Right lobe of liver (tissue), 6 donors: ENCODE measurements at places on chromosomes 1 and 21.

DNA sequence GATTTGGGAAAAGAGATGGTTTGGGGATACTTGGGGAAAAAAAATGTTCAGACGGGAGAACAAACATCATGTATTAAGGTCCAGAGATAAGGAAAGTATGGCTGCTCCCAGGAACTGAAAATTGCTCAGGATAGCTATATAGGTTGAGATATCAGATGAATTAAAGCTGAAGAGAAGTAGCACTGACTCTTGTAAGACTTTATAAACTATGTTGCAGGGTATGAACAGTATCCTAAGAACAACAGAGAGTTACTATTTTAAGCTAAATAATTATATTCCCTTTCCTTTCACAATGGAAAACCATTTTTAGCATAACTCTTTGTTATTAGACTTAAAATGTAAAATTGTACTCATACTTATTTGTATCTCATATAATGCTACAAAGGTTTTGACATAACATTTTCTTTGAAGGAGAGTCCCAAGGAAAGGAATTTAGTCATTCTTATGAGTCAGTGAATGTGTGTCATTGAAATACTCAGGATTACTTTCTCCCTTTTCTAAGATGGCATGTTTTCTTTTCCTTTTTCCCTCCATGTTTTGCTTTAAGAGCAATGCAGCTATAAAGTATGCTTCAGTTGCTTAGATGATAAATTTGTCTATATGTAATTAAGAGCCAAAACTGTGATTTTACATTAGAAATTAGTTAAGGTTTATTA, 139.4 kb upstream of the KIAA1614 start:
- no peak overlapping the region for H3K27ac ChIP-seq
- no peaks in the 10 kb centered on the region for H3K36me3 ChIP-seq
- no peak for DNase-seq
- no peak overlapping the region for H3K4me3 ChIP-seq
- H3K4me1 ChIP-seq: peaks cover 1% of the 10 kb centered on the region

DNA sequence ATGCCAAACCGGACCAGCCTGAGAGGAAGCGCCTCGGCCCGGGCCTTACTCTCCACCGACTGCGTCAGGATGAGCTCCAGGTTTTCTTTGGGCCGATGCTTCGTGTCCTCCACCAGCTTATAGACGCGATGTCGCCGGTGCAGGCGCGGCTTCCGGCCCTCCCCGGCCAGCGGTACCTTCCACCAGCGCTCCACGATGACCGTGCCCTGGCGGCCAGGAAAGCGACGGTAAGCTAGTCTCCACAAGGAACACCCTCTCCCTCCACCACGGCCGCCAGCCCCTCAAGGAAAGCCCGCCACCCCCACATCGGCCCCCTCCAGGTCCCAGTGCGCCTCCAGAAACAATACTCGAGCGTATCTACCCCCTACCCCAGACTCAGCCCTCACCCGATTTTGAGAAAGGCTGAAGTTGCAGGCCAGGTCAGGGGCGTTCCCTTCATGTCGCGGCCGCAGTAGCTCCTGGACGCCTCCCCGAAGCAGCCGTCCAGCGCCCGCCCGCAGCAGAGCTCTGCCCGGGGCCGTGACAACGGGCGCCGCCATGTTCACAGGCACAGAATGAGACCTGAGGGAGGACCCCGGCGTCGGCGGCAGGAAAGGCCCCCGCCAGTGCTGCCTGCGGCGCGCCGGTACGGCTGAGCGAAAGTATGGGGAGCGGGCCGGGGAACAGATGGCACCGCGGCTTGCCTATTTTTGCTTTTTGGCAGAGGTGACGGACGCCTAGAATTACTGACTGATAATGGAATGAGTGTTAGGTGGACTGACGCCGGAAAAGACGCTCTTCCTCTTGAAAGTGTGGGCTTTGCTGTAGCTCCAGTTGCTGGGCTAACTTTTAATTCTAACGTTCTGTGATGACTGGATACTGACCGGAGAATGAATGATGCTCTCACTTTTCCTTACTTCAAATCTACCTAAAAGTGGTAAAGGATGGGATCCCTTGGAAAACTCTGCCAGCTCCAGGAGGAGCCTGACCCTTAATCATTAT, at the start of gene MRPL9:
Gene MRPL9, minus strand, starts transcription at position 556 of the 981 bp plus-strand sequence. Its CDS starts 17 bp downstream, at position 539.
- no peaks in the 10 kb centered on the region for H3K4me1 ChIP-seq
- H3K27me3 ChIP-seq: no peaks in the 10 kb centered on the region
- peak within 1 kb of the TSS; percentile 65 for H3K27ac ChIP-seq
- no peaks in the 10 kb centered on the region for H3K36me3 ChIP-seq

- H3K4me3 ChIP-seq: no peak overlapping the region
- H3K27me3 ChIP-seq: no peaks in the 10 kb centered on the region
Observed at GRCh38 chr1:51329443-51330325, 678 bp downstream of the TTC39A start.

- H3K27me3 ChIP-seq: no peaks in the 10 kb centered on the region
- DNase-seq: peak; percentile 94
- H3K4me1 ChIP-seq: peaks cover 10% of the 10 kb centered on the region
- H3K4me3 ChIP-seq: no peak overlapping the region
- no peaks in the 10 kb centered on the region for H3K36me3 ChIP-seq
- peak overlapping the region; percentile 70 for H3K27ac ChIP-seq
Observed at GRCh38 chr1:203290261-203291089, 14.8 kb upstream of the BTG2 start.

DNA sequence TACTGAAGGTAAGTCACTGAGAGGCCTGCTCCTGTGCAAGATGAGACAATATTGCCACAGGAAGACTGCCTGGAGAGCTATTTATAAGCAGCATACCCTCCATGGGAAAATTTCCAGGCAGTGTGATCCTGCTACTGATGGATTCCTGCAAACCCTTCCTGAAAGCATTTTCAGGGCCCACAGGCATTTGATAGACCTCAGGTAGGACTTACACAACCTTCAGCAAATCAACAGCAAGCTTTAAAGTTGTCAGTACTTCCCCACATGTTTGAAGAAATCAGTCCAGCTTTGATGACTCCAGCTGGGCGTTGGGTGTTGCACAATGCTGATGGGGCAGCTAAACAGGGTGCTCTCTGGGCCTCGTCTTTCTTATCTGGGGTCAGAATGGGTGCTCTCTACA, 108.8 kb downstream of the PLXNA2 start:
- no peak for DNase-seq
- H3K4me3 ChIP-seq: no peak overlapping the region
- H3K27me3 ChIP-seq: no peaks in the 10 kb centered on the region
- H3K36me3 ChIP-seq: no peaks in the 10 kb centered on the region
- H3K4me1 ChIP-seq: peaks cover 7% of the 10 kb centered on the region
- H3K27ac ChIP-seq: no peak overlapping the region

DNA sequence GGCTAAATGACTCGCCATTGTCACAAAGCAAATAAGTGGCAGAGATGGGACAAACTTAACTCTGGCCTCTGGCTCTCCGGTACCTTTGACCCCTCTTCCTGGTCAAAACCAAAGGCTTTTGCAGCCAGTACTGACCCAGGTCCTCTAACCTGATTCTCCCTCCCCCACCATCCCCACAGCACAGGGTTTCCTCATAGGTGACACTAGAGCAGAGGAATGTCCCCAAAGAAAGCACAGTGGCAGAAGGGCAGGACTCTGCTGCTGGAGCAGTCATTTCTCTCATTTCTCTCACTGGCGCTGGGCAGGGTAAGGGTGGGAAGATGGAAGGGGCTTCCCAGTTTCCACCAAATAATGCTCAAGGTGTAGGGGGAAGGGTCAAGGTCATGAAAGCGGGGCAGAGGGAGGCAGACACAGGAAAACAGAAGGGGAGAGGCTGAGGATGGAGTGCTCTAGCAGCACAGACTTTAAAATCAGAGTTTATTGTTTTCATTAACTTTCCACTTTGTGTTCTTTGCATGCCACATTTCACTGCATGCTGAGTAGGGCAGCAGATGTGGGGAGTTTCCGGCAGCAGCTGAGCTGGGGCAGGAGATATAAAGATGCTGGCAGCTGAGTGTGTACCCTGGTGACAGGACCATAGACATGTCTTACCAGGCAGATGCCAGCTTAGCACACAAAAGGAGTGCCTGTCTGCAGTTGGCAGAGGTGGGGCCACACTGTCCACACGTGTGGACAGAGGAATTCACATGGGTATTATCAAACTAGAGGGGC, 80.5 kb downstream of the FAM78B start:
- no peak overlapping the region for H3K4me3 ChIP-seq
- no peaks in the 10 kb centered on the region for H3K36me3 ChIP-seq
- no peaks in the 10 kb centered on the region for H3K4me1 ChIP-seq
- H3K27me3 ChIP-seq: no peaks in the 10 kb centered on the region
- H3K27ac ChIP-seq: no peak overlapping the region

DNA sequence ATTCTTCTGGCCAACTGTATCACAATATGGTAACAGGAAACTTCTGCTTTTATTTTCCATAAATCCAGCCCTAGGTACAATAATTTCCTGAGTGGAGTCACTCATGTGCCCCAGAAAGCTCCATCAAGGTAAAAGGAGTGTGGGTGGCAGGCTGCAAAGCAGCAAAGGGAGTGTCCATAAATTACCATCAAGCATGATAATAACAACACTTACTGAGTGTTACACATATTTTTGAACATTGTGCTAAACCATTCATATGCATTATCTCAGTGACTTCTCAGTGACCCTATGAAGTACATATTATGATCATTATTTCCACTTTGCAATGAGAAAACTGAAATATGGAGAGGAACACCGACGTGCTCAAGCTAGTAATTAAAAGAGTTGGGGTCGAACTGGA, 149.2 kb upstream of the PLXNA2 start:
- no peak for DNase-seq
- no peaks in the 10 kb centered on the region for H3K27me3 ChIP-seq
- H3K36me3 ChIP-seq: no peaks in the 10 kb centered on the region
- no peak overlapping the region for H3K27ac ChIP-seq
- no peak overlapping the region for H3K4me3 ChIP-seq
- no peaks in the 10 kb centered on the region for H3K4me1 ChIP-seq

DNA sequence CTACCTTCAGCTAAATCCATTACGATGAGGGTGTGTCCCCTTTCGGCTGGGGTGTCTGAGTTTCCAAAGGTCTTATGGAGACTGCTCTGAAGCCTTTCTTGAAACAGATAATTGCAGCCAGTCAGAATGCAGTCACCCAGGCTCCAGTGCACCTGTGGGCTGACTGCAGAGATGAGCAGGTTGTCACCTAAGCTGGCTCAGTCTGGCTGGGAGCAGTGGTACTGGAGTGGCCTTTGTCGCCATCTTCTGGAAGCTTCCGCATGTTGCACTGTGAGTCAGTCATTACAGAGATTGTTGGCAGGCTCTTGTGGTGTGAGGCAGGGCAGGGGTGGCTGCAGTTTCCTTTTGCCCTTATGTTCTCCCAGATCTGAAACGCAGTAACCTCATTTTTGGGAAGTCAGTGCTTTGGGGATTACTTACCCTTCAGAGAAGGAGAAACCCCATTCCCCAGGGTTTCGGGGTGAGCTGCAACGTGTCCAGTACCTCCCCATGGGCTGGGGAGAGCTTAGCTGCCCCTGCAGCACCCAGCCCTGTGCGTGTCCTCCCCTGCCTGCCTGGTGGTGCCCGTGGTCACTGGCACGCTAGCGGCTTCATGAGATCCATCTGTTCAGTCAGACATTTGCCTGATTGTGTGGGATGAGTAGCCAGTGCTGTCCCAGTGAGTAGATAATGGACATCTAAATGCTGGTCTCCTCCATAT, 48.0 kb downstream of the SMYD2 start:
- no peak overlapping the region for H3K27ac ChIP-seq
- no peaks in the 10 kb centered on the region for H3K27me3 ChIP-seq
- no peak overlapping the region for H3K4me3 ChIP-seq
- H3K4me1 ChIP-seq: no peaks in the 10 kb centered on the region

DNA sequence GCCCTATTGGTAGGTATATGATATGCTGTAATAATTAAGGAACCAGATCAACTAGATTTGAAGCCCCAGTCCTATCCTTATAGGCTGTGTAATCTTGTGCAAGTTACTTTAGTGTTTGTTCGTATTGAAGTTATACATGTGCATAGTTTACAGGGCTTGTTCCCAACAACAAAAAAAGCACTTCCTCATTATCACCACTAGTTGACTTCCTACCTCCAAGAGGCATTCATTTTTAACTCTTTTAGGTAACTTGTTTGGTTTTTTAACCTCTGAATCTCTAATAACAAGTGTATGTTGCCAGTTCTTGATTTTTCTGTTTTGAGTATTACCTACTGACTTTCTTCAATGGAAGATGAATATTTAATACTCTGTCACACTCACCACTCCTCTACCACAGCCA, 71.9 kb downstream of the ST3GAL3 start:
- no peak overlapping the region for H3K27ac ChIP-seq
- H3K27me3 ChIP-seq: no peaks in the 10 kb centered on the region
- H3K4me1 ChIP-seq: no peaks in the 10 kb centered on the region
- H3K36me3 ChIP-seq: no peaks in the 10 kb centered on the region
- H3K4me3 ChIP-seq: no peak overlapping the region
- no peak for DNase-seq
